ENCODE measurements at places on chromosomes 7 and 10.

GRCh38 chr7:5478568-5479430, 55.2 kb upstream of the TNRC18 start:
- no peak for DNase-seq

DNA sequence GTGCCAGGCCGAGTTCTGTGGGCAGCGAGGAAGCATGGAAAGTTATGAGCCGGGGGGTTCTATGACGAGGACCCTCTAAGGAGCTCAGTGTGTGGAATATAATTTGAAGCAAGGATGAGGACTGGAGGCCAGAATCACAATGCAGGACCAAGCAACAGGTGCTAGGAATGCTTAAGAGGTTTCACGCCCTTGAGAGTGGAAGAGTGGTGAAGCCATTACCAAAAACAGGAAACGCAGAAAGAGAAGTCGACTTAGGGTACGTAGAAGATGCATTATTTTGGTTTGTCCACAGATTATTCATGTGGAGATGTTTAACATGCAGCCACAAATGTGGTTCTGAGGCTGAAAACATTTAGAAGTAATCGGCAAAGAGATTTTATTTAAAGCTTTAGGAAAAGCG, 78.7 kb downstream of the PIP4K2A start:
- no peak for DNase-seq

DNA sequence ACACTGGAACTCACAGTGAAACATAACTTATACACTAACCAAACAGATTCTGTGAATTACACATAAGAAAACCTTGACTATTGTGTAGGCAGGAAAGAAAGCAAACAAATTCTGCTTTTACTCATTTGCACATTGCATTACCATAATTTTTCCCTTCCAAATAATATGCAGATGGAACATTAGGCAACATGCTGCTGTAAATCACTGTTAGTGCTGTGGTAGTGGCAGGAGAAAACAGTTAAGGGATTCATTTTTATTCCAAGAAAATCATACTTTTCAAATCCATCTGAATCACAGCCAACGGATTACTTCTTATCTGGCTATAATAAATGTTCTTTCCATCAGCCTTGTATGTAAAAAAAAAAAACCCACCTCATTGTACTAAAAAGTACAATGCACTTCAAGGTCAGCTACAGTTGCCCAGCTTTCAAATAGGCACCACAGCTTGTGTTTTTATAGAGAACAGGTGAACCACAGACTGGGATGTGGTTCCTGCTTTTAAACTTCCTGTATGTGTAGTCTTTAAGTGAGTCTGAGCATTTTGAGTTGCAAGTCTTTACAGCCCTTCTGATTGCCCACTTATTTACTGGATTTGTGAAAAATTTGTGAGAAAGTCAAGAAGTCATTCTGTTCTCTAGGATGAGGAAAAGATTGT, 590.0 kb upstream of the SEMA3D start:
- no peak for DNase-seq

DNA sequence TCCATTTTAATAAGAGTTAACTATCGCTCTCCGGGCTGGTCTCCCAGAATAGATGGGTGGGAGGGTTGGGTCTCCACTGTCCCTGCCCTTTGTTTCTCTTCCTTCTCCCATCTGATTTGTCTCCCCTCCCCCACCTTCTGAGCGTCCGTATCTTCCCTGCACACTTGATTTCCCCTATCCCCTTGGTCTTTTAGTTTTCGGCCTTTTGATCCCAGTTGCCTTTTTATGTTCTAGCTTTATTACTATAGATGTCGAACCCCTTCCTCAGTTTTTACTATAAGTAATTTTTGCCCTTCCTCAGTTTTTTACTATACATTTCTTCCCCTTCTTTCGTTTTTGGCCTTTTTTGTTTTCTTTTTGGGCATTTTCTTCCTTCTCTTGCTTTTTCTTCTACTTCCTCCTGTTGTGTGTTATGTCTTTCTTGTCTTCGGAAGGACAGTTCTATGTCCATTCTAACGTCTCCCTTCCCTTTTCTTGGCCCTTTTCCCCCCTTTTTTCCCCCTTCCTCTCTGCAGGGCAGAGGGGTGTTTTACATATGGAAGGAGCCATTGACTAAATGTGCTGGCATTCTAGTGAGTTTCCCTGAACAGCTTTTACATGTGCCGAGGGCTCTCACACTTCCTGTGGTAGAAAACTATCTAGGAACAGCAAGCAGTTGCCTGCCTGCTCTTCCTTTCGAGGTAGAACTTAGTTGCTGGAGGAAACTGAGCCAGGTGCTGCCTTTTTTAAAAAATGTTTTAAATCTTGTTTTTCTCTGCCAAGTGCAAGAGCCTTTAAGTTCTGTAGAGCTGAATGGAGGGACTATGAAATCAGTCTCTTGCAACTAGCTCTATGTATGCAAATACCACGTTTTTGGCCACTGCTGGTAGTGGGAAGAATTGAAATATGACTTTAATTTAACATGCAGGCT, 2.8 kb downstream of the TET1 start:
- no peak for DNase-seq

- DNase-seq, result no peak
Measured at GRCh38 chr7:26185131-26185843, 15.3 kb downstream of the HNRNPA2B1 start.

- no peak for DNase-seq
Measured at GRCh38 chr10:23818484-23818883, 379.6 kb downstream of the OTUD1 start.

GRCh38 chr7:105336009-105336408, 52.7 kb downstream of the SRPK2 start:
- no peak for DNase-seq

GRCh38 chr7:92602352-92603088, 12.3 kb upstream of the FAM133B start:
- DNase-seq, result no peak

GRCh38 chr7:21911341-21911875, 34.3 kb downstream of the CDCA7L start:
- no peak for DNase-seq

DNA sequence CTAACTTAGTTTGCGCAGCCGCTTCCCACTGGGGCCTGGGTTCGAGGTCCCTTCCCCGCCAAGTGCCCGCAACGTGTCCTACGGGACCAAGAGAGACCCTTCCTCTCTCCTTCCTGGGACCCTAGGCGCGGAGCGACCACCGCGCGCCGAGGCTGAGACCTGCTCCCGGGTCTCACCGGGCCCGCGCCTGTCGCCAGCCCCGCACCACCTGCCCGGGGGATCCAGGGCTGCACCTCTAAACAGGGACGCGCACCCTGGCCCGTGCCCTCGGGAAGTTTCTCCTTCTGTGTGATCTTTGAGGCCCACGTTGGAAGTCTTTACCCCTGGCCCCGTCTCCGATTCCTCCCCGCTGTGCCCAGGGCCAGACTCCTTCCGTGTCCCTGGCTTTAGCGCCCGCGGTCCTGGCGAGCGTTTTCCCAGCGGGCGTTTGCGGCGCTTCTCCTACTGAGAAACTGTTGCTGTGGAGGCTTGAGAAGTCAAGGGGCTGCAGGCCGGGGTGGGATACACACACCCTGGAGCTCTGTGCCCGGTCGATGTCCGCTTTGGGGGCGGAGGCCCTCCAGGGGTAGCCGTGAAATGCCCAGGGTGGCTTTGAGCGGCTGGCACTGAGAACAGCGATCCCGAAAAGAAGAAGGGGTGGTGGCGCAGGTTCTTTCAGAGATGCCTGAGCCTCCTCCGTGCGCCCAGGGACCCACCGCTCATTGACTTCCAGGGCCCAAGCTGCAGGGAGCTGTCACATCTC, 575 bp downstream of the PLPP4 start:
- DNase-seq, result no peak

DNA sequence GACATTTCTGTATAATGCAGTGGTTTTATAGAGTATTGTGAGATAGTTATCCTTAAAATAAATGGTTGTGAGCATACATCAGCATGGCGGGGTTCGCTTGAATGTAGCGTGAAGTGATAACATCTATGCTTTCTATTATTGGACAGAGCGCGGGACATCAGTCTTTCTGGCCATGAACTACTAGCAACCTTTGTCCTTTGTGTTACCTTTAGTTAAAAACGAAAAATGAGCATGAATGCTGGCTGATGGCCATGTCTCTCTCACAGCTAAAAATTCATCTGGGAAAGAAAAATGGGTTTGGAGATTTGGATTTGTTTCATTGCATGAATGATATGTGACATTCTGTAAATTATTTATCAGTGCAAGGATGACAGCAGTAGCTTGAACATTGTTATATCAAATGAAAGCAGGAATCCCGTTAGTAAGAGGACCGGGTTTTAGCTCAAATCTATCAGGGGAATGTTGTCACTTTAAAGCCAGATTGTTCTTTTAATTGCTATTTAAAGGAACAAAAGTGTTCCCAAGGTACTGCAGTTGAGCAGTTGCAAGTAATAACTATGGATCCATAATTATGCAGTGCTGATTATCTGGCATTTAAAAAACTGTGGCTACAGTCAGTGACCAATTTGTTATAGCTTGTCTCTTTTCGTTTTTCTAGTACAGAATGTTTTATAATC, 131.0 kb downstream of the KAT6B start:
- DNase-seq, result no peak

DNA sequence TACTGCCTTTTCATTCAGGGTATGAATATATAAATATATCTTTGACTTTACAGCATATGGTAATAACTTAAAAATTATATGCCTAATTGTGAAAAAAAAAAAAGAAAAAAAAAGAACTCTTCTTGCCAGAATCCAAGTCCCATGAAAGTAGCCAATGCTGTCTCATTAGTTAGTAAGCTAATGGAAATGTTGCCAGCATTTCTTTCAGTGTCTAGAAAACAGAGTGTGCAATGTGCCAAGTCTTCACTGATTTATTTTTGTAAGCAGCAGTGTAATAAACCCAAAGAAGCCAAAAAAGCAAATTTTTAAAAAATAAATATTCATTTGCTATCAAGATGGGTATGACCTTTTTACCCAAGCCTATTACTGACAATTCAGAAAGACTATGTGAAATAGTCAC, 31.1 kb upstream of the LRRN3 start:
- DNase-seq, result no peak

DNA sequence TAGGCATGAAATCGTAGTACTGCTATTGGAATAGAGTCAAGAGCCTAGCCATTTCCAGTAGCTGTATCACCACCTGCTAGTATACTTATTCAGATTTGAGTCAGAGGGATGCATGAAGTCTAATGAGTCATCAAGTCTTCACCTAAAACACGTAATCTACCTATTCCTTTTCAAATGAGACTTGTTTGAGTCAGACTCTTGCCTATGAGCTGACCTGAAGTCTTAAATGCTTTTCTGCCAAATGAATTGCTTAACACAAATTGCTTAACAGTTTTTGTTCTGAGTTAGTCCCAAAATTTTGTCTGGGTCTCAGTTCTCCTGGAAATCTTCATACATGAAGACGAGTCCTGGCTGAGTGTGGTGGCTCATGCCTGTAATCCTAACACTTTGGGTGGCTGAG, 165.2 kb downstream of the GNAT3 start:
- DNase-seq, result no peak

DNA sequence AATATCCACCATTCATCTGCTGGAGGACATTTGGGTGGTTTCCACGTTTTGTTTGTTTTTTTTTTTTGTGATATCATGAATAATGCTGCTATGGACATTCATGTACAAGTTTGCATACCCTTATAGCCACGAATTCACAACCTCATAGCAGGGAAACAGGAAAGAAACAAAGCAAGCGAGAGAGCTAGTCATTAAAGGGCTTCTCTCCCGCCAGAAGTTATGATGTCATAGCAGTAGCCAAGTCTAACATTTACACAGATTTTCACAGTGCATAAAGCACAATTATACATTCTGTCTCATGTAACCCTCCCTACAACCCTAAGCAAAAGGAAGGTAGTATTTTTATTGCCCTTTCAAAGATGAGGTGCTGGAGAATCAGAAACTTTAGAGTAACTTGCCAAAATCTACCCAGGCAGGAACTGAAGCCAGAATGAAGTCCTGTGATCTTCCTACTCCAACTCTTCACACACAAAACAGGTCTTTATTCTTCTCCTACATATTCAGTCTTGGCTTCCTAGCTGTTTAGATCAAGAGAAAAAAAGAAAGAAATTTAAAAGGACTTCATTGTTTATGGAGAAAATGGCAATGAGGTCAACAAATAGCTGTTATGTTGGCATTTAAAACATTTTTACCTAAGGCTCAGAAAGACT, 33.9 kb upstream of the GPAM start:
- no peak for DNase-seq

DNA sequence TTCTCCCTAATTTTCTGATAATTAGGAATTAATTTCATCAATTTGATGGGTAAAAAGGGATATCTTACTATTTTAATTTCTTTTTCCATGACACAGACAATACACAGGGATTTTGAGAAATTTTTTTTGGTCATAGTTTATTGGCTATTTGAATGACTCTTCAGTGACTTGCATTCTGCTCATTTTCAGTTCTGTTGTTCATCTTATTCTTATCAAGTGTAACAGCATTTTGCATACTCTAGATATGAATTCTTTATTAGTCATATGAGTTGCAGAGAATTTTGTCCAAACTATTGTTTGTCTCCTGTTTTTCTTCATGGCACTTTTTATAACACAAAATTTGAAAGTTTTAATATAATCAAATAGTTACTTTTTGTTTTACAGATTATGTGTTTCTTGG, 41.7 kb downstream of the MKLN1 start:
- DNase-seq, result no peak

DNA sequence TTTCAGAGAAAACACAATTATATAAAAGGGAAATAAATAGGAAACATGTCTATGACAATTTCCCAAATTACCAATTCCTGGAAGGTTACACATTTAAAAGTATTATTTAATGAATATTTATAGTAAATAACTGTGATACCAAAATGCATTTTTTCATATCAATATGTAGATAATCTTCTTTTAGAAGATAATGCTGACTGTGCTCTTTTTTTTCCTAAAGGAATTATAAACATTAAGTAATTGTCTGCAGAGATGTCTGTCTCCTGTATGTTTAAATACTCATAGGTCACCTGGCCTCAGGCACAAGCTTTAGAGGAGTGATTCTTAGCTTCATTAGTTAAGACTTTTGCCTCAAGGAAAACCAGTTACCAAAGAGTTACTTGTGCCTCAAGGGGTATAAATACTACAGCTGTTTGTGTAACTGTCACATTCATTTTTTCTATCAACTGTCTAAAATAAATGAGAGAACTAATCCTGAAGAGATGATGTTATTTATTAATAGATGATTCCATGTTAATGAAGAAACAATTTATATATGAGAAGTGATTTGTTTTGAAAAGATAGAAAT, 77.1 kb downstream of the DNAJC1 start:
- no peak for DNase-seq

DNA sequence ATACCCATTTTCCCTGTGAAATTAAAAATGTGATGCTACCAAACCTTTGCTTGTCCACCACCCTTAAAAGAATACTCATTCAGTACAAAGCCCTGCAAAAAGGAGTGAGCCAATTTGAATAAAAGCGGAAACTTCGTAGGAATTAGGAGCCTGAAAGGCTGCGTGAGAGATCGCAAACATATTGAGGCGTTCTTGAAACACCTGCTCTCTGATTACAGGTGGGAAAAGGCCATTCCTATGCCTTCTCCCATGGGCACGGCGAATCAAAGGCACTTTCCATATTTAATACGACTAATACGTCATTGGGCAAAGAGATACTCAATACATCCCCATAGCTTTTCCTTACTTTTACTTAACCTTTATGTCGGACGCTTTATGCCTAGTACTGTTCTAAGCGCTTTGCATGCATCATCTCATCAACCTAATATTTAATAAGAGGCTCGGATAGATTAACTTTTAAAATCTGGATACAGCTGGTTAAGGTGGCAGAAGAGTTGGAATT, 30.9 kb upstream of the KMT2E start:
- no peak for DNase-seq

GRCh38 chr7:79199266-79199665, 254.2 kb downstream of the MAGI2 start:
- DNase-seq, result no peak
